ENCODE measurements at places on chromosomes 3 and 15.

DNA sequence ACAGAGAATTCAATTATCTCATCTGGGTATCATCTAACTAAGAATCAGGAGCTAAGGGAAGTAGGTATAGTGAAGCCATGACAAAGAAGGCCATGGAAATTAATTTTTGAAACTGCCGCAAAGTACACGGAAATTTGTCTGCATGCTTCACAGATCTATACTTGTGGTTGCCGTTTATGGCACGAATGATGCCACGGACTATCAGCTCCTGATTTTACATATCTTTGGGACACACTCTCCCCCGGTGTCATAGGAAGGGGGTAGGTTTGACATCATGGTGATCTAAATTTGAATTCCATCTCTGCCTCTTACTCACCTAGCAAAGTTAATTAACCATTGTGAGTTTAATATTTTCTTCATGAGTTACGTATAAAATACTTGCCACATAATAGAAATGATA lies 14.0 kb downstream of the ARPP21 start:
- no peak for DNase-seq

DNA sequence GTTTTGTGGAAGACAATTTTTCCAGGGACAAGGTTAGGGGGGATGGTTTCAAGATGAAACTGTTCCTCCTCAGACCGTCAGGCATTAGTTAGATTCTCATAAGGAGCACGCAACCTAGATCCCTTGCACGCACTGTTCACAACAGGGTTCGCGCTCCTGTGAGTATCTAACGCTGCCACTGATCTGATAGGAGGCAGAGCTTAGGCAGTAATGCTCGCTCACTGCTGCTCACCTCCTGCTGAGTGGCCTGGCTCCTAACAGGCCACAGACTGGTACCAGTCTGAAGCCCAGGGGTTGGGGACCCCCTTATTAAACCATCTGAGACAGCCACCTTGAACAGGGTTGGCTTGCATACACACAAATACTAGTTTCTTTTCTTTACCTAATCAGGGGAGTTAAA lies 13.5 kb upstream of the IMPG2 start:
- DNase-seq, result no peak

- DNase-seq, result no peak
Observed at GRCh38 chr15:85614059-85614458, 180.7 kb downstream of the KLHL25 start.

DNA sequence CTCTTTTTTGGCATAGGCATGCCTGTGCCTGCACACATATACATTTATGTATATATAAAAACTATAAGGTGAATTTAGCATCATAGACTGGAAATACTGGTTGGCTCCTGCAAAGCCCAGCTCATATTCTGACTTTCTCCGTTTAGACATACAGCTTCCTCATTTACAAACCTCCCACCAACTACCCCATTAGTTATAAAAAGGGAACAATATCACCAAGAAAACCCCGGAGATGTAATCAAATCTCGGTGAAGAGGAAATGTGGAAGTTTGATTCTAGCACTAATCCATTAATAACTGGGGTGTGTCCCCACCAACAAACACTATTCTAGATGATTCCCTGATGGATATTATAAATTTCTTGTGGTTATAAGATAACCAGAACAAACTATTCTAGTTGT lies 517.7 kb upstream of the TBL1XR1 start:
- no peak for DNase-seq

- no peak for DNase-seq
Observed at GRCh38 chr3:183884097-183884426, 618 bp downstream of the PARL start.

DNA sequence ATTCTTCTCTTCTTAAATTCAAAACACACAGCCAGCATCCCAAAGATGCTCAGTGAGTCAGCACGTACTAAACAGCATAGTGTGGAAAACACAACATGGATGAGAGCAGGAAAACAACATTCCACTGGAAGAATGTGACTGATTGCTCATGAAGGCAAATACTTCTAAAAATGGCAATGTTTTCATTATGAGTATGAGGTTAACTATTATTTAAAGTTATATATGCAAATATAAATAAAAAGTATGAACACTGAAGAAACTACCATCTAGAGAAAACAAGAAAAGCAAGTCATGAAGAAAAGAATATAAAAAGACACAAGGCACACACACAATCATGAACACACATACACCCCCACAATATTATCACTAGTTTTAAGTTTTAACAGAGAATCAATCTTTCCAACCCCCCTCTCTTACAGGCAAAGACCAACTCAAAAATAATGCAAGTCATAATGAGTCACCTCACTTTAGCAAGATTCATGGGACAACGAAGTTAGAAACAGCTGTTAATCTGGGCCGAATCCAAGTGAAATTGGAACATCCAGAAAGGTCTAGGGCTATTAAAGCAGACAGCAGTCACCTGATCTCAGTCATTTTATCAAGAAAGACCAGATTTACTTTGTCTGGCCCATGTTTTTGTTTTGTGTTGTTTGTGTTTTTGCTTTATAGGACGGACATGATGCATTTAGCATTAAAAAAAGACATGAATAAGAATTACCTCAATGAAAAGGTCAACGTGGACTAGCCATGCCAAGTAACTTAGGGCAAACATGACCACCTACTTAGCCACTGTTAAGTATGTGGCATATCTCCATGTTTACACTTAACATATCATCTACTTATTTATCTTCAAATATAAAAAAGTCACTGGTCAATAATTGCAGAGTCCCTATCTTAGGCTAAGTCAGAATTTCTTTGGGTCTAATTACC lies 18.1 kb downstream of the GBE1 start:
- DNase-seq, result peak; percentile 98

GRCh38 chr3:111720681-111721380 lies 125.7 kb upstream of the ZBED2 start:
- DNase-seq, result peak; percentile 32

- no peak for DNase-seq
Observed at GRCh38 chr15:74963213-74963612, 6.6 kb upstream of the RPP25 start.

- DNase-seq, result no peak
Observed at GRCh38 chr3:106719583-106719982, 657.7 kb upstream of the CCDC54 start.

DNA sequence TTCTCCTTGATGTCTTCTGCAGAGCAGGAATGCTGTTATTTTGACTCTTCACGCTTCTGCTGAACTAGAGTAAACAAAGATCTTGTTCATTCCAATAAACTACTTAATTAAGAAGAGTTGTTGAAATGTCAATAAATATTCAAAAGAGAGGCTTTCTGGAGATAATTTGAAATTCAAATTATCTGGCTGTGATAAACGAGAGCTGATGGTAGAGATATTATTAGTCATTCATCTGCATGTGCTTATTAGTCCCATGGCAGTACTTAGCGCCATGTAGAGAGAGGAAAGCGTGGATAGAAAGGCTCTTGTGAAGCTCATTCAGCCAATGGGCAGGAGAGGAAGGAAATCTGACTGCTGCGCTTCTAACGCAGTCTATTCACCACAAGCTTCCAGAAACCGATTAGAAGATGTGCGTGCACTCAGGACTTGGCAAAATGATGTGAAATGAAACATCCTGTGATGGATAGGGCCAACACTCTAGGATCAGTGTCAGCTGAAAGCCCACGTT lies 251.1 kb downstream of the GABRB3 start:
- no peak for DNase-seq

DNA sequence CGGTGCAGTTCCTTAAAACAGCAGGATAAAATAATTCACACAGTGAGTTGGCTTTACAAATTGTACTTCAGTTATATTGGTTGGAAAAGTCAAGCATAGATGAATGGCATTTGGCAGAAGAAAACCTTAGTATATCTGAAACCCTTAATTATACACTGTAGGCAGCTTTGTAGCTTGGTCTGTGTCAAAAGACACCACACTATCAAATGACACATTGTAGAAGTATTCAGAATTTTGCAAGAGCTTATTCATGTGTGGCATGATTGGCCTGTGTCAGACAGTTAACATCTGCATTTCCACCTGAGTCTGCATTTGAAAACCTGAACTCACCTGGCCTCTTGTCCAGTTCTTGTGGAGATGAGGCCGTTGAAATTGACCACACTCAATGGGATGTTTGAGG lies 13.8 kb downstream of the TMEM266 start:
- no peak for DNase-seq

DNA sequence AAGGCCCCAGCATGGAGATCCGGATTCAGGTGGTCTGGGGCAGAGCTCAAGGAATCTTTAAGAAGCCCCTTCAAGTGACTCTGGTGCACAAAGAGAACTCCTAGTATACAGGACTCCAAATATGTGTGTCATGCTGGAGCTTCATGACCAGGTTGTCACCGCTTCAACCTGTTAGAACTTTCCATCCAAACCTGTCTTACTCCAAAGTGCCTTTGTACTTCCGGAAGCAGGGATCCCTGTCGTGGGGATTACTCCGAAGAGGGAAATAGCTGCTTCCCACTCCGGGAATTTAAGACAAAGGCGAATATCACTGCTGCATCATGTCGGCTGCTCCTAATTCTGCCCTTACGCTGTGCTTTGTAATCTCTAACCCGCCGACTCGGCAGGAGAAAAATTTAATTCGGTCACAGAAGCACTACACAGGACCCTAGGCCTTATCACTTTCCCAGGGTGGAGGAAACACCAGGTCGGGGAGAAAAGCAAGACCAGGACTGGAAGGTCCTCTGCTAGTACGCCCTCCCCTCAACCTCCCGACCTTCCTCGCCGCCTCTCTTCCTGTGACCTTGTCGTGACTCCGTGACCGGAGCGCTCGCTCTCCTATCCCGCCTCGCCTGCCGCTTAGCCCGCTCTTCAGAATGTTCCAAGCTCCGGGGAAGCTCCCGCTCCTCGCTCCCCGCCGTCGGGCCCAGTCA lies 730 bp downstream of the HIGD1A start:
- DNase-seq, result peak; percentile 51

DNA sequence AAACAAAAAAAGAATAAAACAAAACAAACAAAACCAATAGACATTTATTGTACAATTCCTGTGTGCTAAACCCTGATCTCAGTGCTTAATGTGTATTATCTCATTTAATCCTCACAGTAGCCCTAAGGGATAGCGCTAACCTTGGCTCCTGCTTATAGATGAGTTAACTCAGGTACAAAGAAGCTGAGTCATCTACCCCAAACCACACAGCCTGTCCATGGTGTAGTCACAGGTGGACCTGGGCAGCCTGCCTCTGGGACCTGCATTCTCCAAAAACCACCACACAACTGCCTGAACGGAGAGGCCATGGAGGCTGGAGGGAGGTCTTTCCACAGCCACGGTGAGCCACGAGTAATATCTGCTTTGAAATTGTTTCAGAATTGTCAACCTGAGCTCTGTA lies 5.5 kb upstream of the CLN6 start:
- no peak for DNase-seq

- no peak for DNase-seq
Observed at GRCh38 chr15:96497951-96498350, 167.5 kb downstream of the NR2F2 start.

GRCh38 chr3:12503126-12503957 lies 19.1 kb downstream of the TSEN2 start:
- no peak for DNase-seq

- DNase-seq, result no peak
Observed at GRCh38 chr3:139957844-139958243, 22.9 kb downstream of the CLSTN2 start.

DNA sequence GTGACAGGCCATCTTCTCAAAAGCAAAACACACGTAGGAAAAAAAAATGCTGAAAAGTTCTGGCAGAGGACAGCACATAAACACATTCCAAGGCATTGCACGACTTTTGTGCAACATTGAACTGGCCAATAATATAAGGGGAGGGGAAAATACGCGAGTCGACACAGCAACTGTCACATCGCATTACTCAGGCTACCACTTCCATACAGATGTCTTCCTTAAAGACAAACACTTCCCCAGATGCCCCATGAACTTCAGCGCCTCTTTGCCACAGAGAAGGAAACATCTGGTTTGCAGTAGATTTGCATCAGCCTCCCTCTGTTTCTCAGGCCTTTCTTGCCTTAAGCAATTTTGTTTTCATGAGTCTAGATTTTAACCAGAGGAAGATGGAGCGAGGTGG lies 144.4 kb upstream of the IGF1R start:
- DNase-seq, result no peak

DNA sequence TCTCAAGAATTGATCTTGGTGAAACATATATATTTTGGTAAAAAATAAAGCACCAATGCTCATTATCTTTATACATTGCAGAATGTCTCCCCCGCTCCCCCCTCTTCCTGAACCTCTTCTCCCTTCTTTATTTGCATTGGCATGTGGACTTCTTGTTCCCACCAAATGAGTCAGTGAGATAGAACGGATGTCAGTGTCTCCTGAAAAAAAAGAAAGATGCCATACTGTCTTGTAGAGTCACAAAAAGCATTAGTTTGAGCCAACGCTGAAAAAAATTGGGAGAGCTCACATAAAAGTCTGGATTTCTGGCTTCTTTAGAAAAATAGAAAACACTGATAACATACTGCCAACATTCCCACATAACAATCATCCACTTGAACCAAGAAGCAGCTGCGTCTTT lies 32.0 kb upstream of the STXBP5L start:
- DNase-seq, result no peak

DNA sequence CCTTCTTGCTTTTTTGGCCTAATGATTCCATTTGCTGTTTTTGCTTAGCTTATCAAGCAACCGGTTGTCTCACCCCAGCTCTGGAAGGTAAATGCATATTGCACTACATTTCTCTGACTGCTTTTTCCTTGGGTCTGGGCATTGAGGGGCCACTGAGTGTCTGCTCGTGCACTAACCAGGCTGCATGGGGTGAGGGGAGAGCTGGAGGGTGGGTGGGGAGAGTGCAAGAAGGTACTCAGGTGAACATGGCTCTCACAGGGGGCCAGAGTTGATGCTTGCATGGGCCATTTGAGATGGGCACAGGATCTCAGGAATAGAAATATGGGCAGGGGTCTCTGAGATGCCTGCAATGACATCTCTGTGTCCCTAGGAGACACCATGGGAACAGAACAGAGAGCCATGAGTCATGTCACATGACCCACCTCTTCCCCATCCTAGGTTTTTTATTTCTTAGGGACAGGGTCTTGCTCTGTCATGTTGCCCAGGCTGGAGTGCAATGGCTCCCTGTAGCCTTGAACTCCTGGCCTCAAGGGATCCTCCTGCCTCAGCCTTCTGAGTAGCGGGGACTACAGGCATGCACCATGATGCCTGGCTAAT lies 6.2 kb downstream of the ALPK3 start:
- peak; percentile 38 for DNase-seq

- DNase-seq, result no peak
Observed at GRCh38 chr3:69273896-69274295, 112.0 kb downstream of the FRMD4B start.

DNA sequence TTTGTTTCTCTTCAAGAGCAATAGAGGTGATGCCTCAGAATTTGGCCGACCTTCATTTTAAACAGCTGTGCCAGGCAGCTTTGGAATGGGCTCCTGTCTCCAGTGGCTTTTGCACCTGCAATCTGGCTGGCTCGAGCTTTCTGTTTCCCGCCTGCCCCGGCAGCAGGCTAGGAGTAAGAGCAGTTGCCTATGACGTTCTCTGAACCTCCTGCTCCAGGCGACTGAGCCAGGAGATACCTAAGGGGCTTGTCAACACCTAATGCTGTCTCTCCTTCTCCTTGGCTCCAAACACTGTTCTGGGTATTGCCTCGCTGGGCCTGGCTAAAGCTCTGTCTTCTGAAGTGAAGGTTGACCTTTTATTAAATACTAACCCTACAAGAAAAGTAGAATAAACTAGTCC lies 229.9 kb downstream of the LRRN1 start:
- DNase-seq, result no peak

- DNase-seq, result no peak
Observed at GRCh38 chr15:62455441-62455921, 290.4 kb upstream of the C2CD4B start.
